ENCODE measurements at places on chromosomes 1 and 21.

GRCh38 chr1:54453509-54453908, 47.3 kb upstream of the SSBP3 start:
- DNase-seq, result no peak

GRCh38 chr21:36738489-36739126, 39.7 kb downstream of the SIM2 start:
- DNase-seq, result no peak

DNA sequence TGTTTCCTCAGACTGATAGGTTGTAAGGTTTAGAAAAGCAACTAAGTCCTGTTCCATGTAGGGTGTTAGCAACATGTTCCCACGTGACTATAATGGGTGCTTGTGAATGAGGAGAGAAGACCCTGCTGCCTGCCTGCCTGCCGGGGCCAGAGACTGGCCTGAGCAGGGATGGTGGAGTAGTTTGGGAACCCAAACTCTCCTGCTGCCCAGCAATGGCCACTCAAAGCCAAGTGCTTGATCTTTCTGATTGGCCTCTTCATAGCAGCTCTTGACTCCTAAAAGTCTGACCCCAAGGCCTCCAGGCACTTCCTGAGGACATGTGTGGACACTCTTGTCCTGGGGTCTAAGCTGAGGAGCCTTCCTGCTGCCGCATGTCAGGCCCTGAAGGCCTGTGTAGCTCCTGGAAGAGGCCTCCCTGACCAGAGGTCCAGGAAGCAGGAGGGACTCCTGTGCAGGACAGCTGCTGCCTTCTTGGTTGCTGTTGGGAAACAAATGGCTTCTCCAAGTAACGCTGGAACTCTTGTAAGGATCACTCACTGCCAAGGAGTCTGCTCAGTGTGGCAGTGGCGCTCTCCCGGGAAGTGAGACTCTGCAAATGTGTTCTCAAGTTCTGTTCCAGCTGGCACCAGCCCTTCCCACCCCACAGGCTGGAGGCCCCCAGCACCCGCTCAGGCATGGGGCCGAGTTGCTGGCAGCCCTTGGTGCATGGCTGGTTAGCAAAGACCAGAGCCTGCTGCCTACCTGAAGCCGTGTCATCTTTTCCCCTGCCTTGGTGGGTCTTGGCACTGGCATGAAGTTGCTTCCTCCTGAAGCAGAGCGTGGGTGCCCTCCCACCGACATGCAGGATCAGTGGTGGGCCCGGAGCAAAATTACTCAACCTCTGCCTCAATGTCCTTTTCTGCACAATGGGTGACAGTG, 35.5 kb downstream of the MAN1C1 start:
- no peak for DNase-seq

GRCh38 chr1:150262388-150263320, 5.1 kb downstream of the CA14 start:
- peak; percentile 9 for DNase-seq

- DNase-seq, result no peak
Observed at GRCh38 chr1:89794406-89794805, 26.4 kb upstream of the LRRC8D start.

GRCh38 chr1:183885142-183885735, 80.3 kb downstream of the RGL1 start:
- no peak for DNase-seq

- no peak for DNase-seq
Observed at GRCh38 chr1:10272274-10272673, 61.9 kb downstream of the KIF1B start.

DNA sequence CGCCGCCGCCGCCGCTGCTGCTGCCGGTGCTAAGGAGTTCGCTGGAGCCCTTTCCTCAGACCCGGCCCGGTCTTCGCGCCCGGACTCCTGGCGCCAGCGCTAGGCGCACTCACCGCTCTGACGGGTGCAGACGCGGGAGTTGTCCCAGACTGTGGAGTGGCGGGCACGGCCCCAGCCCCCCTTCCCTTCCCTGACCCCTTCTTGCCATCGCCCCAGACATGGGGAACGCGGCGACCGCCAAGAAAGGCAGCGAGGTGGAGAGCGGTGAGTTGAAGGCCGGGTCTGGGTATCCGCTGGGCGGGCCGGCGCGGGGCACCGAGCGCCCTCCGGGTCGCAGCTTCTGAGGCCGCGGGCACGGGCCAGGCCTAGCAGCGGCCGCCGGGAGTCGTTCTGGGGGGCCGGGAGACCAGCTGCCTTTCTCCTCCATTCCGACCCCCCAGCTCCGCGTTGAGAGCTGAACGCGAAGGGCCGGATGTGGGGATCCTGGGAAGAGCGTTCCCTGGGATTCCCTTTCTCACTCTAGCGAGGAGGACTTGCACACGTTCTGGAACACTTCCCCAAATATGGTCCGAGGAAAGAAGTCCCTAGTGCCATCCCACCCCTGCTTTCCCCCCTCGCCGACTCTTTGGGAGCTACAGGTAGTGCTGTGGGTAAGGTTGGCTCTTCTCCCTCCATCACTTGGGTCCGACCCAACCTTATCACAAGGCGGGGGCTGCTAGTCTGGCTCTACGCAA, 65.8 kb upstream of the PRKACB start:
- no peak for DNase-seq

- peak; percentile 78 for DNase-seq
Observed at GRCh38 chr1:183363972-183364371, 54.2 kb downstream of the NMNAT2 start.

DNA sequence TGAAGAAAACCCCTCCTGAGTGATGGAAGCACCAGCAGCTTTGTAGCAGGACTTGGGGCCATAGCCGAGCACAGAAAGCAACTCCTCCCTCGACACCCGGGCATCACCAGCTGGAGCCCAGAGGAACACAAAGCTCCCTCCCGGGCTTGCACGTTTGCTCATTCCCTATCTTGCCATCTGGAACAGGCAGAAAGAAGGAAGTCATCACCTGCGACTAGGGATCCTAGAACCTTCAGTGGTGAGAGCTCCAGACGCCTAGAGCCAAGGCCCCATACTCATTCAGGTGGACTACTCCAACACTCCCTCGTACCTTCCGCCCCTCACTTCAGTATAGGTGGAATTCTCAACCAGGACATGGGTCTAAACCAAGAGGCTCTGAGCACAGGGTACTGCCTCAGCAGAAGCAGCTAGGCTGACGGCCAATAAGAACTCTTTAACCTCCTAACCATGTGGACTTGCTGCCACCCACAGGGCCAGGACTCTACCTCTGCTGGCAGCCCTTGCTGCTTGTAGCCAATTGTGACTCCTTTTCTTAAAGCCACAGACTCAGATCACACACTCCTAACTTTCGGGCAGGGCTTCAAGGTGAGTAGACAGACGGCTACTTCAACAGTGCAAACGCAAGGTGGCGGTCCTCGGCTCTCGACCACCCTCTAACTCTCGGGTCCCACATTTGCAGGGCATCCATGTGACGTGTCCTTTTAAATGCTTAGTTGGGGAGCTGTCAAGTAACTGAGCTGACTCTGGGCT, 65.4 kb downstream of the NPHP4 start:
- DNase-seq, result no peak

DNA sequence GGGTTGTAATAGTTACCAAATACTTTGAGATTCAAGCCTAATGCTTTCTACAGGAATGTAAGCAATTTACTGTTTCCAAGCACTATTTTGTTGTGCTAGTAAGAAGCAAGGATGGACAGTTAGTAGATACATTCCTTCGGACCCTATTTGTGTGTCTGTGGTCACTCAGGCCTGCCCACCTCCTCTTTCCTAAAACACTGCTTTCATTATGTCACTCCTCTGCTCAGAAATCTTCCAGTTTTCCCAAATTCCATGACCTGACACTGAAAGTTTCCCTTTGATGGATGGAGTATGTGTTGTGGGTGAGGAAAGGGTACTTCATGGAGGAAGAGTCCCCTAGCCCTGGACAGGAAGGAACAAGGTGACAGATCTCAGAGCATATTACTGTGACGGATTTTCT, 141.1 kb downstream of the DISP1 start:
- DNase-seq, result no peak

DNA sequence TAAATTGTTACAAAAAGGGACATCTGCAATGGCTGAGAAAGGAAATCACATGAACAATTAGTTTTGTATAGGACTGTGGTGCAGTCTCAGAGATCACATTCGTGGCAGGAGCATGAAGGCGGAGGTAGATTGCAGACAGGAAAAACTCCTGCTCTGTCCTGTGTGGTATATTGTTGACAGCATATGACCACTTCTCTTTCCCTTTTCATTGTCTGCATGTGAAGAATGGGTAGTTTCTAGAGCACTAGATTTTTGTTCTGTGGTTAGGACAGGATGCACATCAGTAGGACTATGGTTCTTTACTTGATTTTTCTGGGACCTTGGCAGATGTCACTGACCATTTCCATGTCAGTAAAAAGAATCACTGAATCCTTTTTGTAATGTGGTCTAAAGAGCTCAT, 625.9 kb upstream of the PKN2 start:
- no peak for DNase-seq

- no peak for DNase-seq
Observed at GRCh38 chr21:34282223-34282622, 81.6 kb upstream of the KCNE2 start.

- DNase-seq, result no peak
Observed at GRCh38 chr1:150065184-150065871, 2.2 kb upstream of the VPS45 start.

GRCh38 chr1:26282401-26282918, 2.6 kb downstream of the SH3BGRL3 start:
- no peak for DNase-seq

GRCh38 chr1:247923941-247924340, 748 bp upstream of the OR2AJ1 start:
- DNase-seq, result no peak

DNA sequence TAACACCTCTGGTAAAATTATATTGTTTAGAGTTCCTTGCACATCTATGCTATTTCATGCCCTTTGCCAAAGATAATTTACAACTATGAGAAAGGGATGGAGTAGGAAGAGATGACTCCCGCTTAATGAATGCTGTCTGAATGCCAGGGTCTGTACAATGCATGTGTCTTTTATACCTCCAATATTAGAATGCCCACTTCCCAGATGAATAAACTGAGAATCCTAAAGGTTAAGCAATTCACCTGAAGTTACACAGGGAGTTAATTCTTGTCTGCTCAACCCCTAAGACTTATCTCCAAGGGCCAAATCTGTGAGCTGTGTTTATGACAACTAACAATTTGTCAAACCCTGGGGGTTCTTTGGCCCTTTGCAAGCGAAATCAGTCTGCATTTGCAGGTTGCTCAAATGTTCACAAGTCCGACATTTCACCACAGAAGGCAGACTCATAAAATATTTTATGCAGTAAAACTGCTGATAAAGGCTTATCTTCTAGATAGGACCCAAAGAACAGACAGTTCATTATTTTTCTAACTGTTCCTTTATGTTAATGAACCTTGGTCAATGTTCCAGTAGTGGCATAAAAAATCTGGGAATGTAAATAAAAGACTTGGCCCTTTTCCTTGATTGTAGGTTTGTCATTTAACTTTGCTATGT, 50.2 kb upstream of the ATP1A1 start:
- no peak for DNase-seq

DNA sequence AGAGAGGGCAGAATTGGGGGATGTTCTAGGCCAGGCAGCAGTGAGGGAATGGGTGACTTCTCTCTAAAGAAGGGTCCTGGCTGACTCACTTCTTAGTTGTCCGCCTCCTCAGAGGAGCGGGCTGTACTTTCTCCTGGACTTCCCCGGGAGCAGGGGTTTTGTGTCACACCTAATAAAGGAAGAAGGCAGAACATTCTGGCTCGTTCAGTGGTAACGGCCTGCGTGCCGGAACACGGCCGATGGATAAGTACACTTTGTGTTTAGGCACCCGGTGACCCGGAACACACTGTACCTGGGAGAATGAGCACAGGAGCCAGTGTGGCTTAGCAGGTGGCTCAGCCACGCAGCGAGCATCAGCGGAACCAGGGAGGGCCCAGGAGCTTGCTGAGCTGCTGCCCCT, 84.7 kb downstream of the FBXO2 start:
- no peak for DNase-seq

- DNase-seq, result no peak
Observed at GRCh38 chr1:117836069-117836468, 93.4 kb downstream of the GDAP2 start.

GRCh38 chr1:11831945-11832725, 15.4 kb downstream of the NPPA start:
- no peak for DNase-seq

DNA sequence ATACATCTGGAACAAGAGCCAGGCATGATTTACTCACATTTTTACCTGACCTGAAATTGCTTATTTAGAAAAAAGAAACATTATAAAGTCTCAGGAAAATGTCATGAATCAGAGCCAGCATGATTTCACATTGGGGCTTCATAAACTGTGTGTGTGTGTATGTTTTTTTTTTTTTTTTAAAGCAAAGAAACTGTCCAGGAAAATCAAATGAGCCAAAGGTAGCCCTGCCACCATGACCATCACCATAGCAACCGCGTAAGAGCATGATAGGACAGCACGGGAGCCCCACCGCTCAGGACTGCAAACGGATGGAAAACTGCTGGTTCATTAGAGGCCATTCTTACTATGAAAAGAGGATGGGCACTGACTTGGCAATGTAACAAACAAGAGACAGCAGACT, 139.2 kb downstream of the NTMT2 start:
- no peak for DNase-seq

GRCh38 chr1:158179301-158180041, 1.2 kb upstream of the CD1D start:
- DNase-seq, result no peak

- DNase-seq, result no peak
Observed at GRCh38 chr21:32389337-32390015, 3.3 kb downstream of the URB1 start.

GRCh38 chr1:8970870-8971337, 25.2 kb downstream of the CA6 start:
- DNase-seq, result no peak

- DNase-seq, result no peak
Observed at GRCh38 chr1:54241364-54241763, 41.4 kb downstream of the MRPL37 start.

DNA sequence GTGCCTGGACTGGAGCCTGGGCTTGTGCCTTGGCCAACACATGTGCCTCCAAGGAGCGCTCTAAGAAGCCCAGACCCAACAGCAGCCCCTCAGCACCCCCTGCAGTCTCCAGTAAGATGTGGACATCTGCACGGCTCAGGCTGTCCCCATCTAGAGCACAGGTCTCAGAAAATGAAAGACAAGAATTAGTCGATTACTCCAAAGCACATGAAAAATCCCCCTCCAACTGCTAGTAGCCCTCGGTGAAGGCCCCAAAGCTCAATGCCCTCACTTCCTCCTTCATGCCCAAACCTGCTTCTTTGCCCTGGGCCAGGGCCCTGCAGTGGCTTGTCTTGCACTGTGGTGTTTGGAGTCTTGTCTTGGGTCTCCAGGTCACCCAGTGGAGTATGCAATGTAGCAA, 21.9 kb upstream of the ERO1B start:
- DNase-seq, result no peak

GRCh38 chr1:8873506-8874229, 4.8 kb downstream of the ENO1 start:
- peak; percentile 91 for DNase-seq

DNA sequence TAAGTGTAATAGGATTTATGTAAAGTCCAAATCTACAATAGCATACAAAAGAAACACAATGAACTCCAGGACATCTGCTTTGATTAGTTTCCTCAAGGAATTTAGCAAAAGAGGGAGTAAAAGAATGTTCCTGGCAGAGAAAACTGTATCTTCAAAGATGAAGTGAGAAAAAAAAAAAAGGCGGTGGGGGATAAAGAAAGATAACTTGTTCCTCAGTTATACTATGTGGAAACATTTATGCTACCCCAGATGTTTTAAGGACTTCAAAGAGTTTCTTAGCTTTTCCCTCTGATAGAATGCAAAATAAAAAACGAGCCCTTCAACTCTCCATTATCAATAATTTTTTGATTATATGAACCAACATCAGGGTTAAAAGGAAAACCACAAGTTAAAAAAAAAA, 908.9 kb upstream of the ADGRL2 start:
- no peak for DNase-seq

GRCh38 chr1:3955196-3955772, 55.2 kb upstream of the C1orf174 start:
- no peak for DNase-seq
